HCEC 1CT (cell line): ENCODE measurements at places on chromosomes 16 and 17.

DNA sequence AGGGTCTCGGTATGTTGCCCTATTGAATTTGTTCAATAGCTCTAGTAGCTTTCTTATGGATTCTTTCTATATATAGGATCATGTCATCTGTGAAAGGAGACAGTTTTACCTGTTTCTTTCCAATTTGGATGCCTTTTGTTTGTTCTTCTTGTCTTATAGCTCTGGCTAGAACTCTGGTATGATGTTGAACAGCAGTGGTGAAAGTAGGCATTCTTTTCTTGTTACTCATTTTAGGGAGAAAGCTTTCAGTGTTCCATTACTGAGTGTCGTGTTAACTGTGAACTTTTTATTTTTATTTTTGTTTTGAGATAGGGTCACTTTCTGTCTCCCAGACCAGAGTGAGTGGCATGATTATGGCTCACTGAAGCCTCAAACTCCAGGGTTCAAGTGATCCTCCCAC is 21.2 kb downstream of the EFCAB5 start:
- peak; percentile 7 for DNase-seq

GRCh38 chr16:86344586-86344871 is 165.8 kb upstream of the FOXF1 start:
- no peak for DNase-seq

- no peak for DNase-seq
Measured at GRCh38 chr16:10970065-10970464, 25.7 kb downstream of the CLEC16A start.

- no peak for DNase-seq
Measured at GRCh38 chr17:79927136-79927661, 88.0 kb upstream of the CBX4 start.

DNA sequence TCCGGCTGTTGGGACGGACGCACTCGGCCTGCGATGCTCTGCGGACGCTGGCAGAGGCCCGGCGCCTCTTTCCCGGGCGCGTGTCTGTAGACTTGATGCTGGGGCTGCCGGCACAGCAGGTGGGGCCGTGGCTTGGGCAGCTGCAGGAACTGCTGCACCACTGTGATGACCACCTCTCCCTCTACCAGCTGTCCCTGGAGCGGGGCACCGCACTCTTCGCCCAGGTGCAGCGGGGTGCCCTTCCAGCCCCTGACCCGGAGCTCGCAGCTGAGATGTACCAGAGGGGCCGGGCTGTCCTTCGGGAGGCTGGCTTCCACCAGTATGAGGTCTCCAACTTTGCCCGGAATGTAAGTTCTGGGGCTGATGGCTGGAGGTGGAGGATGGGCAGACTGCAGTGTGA is 3.5 kb downstream of the RSAD1 start:
- DNase-seq, result no peak

DNA sequence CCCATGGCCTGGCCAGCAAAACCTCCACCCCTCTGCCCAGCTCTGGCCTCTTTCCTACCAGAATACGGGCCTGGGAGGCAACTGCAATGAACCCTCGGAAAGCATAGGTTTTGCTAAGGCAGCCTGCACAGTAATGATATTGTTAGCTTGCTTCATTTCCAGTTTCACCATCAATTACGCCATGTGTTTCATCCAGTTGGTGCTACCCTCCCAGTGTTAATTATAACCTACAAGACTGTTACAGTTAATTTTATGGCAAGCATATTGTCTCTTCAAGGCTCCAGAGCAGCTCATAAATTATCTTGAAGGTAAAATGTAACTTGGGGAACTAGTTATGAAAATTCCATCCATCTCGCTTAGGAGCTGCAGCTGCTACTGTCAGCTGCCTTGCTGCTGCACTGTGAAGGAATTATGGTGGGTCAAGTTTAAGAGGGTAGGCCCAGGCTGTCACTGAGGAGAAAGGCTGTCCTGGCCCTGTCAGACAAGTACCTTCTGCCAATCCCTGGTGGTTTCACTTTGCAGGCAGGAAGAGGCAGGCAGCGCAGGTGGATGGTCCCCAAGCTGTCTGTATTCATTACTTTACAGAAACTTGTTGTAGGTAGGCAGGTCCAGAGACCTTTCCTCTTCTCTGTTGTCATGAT is 242.9 kb downstream of the FTO start:
- DNase-seq, result no peak

DNA sequence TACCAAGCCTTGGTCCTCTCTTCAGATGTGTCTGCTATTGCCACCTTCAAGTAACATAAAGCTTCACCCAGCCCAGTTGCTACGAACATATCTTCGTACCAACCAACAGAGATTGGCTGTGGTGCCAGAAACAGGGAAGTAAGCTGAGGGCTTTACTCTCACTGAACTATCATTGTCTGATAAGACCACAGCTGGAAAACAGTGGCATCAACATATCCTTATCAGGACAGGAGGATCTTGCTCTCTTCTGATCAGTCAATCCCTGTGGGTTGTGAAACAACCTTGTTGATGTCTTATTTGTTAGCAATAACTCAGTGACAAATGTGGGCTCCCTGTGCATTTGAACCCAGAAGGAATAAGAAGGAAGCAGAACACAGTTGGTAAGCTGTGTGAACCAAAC is 446.3 kb upstream of the MAF start:
- DNase-seq, result no peak

- no peak for DNase-seq
Measured at GRCh38 chr16:79874391-79874790, 273.9 kb upstream of the MAF start.

GRCh38 chr17:27954548-27955495 is 61.7 kb upstream of the LYRM9 start:
- no peak for DNase-seq

GRCh38 chr16:15915555-15916081 is 27.2 kb upstream of the CEP20 start:
- DNase-seq, result no peak

DNA sequence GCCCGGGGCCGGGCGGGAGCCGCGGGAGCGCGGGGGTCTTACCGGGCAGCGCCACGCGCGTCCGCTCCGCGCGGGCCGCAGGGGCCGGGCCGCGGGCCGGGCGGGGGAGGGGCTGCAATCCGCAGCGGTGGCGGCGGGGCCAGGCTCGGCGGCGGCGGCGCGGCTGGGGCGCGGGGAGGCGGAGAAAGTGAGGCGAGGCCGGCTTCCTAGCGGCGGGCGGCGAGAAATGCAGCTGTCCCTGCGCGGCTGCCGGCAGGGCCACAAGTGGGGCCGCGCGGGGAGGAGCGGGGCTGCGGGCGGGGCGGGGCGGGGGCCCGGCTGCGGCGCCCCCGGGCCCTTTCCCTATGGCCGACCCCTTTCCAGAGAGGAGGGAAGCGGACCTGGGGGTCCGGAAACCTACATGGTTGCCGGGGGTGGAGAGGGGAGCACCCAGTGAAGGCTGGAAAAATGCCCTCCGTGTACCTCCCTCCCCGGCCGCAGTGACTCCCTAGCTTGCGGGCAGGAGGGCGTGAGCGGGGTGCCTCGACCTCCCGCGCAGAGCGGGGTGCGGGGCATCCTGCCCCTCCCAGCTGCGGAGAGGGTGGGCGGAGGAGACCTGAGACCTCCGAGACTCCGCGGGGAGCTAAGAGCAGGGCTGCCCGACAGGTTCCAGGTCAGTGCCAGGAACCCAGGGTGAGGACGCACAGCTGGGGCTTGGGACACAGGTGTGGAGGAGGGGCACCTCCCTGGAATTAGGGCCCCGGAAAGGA is at the start of gene CUEDC1:
TSS of gene CUEDC1 (minus strand) at position 230 of the 749 bp plus-strand sequence. CDS start 69,848 bp downstream, outside the sequence.
- DNase-seq, result peak; percentile 69

DNA sequence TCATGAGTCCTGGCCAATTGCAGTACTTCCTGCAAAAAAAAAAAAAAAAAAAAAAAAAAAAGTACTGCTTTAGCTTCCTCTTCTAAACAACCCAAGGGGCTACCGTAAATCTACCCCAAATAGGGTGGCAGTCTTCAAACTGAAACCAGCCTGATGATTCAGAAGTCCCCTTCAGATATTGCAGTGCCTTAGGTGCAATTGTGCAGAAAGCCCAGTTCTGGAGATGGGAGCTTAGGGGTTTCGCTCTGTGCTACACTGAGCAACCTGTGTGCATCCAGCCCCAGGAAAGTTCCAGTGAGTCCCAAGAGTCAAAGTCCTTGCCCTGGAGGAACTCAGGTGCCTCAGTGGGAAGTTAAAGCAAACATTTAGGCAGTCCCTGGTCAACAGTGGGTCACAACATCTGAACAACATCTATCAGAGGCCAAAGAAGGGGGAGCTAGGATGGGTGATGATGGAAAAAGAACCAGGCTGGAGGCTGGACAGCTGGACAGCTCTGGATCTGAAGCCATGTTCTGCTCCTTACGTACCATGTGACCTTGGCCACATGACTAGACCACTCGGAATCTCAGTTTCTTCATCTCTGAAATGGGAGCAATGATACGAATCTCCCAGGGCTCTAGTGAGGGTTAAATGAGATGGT is 6.7 kb upstream of the CIITA start:
- DNase-seq, result no peak

DNA sequence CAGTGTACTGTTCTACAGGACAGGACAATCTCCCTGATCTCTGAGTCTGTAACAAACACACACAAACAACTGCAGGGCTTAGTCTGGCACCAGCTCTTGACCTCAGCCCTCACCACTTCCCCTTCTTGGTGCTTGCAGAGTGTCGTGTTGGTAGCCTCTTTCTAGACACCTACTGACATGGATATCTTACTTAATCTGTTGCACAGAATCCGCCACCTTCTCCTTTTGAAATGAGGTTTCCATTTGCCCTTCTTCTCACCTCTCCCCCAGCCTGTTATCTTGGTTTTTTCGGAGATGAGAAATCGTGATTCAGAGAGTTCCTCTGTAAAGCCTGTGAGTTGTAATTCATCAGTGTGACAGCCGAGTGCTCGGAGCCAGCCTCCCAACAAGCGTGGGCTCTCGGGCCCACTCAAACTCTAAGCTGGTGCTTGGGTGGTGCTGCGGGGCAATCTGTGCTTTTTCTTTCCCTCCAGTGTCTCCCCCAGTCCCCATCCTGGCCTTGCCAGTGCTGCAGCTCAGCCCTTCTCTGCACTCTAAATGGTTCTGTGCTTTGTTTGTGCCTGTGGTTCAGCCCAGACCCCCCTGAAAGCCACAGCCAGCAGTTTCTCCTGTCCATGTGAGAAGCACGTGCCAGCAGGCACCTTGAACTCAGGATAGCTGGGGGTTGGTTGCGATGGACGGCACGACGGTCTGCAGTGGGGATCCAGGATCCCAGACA is 28.1 kb downstream of the KIAA0513 start:
- DNase-seq, result peak; percentile 27

DNA sequence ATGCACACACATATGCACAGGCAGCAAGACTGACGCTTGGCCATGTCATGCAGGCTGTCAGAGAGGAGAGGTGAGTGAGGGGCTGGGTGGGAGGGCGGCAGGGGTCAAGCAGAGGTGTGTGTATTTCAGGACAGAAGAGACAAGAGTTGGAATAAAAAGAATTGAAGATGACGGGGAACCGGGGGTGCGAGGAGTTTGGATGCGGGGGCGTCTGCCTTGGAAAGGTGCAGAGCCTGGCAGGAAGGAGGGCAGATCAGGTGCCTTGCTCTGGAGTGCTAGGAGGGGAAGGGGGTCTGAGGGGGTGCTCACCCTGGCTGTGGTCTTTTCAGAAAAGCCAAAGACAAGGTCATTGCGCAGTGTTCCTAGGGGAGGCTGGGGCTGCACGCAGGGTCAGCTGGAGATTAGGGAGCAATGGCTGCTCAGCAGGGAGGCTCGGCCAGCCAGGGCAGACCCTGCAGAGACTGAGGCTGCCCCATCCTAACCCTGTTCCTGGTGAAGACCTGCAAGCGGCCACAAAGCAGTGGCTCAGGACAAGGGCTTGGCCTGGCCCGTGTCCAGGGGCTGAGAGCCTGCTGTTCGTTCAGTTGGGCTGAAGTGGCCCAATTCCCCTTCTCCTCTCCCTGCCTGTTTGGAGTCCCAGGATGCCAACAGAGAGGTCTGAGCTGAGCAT is 23.7 kb upstream of the CBX4 start:
- no peak for DNase-seq

GRCh38 chr16:66414891-66415290 is 12.2 kb upstream of the BEAN1 start:
- DNase-seq, result peak; percentile 37

- no peak for DNase-seq
Measured at GRCh38 chr16:71287911-71288310, 1.3 kb downstream of the CMTR2 start.

DNA sequence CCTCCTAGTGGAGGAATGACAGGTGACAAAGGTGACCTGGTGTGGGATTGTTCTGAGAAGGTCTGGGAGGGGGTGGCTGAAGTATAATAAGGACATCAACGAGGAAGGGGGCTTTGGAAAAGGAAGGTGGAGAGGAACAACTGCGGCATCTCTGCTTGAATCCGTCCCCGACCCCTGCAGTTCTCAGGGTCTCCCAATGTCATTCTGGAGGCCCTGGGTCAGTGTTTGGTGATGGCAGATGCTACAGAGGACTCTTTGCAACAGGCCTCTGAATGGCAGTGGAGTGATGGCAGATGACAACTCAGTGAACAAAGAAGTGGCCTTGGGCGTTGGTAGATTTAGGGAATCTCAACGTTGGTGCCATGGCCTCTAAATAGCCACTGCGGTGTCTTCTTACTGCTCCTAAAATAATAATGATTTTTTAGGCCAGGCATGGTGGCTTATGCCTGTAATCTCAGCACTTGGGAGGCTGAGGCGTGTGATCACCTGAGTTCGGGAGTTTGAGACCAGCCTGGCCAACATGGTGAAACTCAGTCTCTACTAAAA is 1.3 kb downstream of the ENGASE start:
- no peak for DNase-seq

DNA sequence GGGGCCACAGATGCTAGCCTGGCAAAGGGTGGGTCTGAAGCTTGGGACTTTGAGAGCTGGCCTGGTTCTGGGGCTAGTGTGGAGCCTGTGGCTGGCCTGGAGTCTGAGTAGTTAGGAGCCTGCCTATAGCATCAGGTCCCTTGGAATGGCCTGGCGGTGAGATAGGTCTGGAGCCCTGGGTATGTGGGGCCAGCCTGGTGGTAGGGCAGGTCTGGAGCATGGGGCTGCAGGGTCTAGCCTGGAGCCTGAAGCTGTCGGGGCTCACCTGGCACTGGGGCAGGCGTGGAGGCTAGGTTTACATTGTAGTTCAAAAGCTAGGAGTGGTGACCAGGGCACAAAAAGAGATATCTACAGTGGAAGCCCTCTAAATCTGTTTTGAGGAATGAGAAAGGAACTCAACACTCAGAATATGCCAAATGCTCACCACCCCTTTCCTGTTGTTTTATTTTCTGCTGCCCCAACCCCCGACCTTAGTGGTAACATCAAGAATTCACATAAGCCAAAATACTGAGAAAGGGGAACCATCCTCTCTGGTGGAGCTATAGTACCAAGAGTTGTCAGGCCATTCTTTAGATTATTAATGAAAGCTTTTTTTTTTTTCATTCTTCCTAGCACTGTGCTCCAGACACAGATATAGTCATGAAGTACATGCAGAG is 100.3 kb downstream of the TANC2 start:
- DNase-seq, result no peak

- DNase-seq, result no peak
Measured at GRCh38 chr16:66473051-66473571, 46.0 kb downstream of the BEAN1 start.

DNA sequence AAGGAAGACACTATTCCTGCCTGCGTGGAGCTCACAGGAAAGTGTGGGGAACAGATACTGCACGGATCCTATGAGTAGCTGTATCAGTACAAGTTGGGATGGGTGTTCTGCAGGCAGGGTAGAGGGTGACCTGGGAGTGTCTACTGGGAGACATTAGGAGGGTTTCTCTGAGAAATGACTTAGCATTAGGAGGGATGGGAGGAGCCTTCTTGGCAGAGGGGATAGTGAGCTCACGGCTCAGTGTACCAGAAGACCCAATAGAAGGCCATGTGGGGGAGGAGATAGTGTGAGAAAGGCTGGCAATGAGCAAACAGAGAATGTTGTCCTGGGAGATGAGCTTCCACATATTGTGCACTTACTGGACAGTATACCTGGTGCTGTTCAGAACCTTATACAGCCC is 109.1 kb downstream of the MSI2 start:
- DNase-seq, result no peak
